ENCODE measurements at places on chromosomes 11 and 22. TPM values are rescaled to one million over a fixed set of nuclear protein-coding genes. Genes with fewer than 3 reads are reported as not detected.
A peak's percentile ranks its signal among the peaks of the same experiment; 100 is the strongest.

Gene PRDX5
- 88.8 TPM for total RNA-seq

Gene PLA2G3
- total RNA-seq, result not detected

- DNase-seq, result peak; percentile 95
- peaks cover 10% of the 10 kb centered on the region for H3K27me3 ChIP-seq
- H3K36me3 ChIP-seq, result no peaks in the 10 kb centered on the region
Observed at GRCh38 chr11:103108933-103109817, at the start of gene DYNC2H1. Gene DYNC2H1 (plus strand): TSS chr11:103109426. CDS start chr11:103109575, 149 bp downstream.

- H3K4me3 ChIP-seq, result no peak overlapping the region
- H3K4me1 ChIP-seq, result peaks cover 2% of the 10 kb centered on the region
- H3K36me3 ChIP-seq, result peaks cover 14% of the 10 kb centered on the region
- H3K27ac ChIP-seq, result no peak overlapping the region
Observed at GRCh38 chr11:117238221-117238620, 5.8 kb downstream of the RNF214 start.

DNA sequence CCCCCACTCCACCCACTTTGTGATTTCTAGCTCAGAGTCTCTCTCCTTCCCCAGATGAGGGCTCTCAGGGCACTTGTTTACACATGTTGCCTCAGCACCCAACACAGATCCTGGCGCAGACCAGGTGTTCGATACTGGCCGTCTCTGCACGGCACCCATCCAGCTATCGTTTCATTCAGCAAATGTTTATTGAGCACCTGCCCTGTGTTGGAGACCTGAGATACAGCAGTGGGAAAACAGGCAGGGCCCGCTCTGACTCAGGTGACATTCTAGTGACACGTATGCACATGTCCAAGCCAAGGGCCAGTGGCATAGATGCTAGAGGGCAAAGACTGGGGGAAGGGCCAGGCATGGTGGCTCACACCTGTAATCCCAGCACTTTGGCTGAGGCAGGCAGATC lies 71.9 kb downstream of the NFAM1 start:
- no peak overlapping the region for H3K27ac ChIP-seq
- no peak overlapping the region for H3K4me3 ChIP-seq
